Keratinocyte (primary cell): ENCODE measurements at places on chromosomes 4 and X. TPM values are rescaled to one million over a fixed set of nuclear protein-coding genes. Genes with fewer than 3 reads are reported as not detected.

DNA sequence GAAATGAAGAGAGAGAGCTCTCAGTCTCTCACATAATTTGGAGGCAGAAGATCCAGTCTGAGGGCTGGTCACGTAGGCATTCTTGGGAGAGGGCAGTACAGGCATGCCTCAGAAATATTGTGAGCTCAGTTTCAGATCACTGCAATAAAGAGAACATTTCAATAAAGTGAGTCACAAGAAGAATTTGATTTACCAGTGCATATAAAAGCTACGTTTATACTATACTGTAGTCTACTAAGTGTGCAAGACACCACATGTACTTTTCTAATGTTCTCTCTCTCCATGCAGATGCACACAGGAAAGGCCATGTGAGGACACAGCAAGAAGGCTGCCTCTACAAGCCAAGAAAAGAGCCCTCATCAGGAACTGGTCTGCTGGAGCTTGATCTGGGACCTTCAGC, 583.5 kb upstream of the FAT1 start:
- peak; percentile 68 for DNase-seq

DNA sequence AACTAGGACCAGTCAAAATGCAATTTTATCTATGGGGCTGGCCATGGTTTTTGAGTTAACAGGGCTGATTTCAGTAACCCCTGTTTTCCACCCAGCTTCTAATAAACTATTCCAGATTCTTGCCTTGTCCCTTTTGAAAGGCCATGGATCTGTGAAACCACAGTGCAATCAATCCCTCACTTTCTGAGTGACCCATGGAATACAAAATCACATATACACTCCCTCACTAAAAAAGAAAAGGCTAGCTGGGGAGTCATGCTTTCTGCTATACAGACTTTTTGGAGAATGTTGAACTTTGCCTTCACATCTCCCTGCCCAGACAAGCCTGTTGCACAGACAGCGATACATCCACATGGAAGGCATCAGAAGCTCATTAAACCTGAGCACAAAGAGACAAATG, 47.9 kb downstream of the MAD2L1 start:
- DNase-seq = no peak

GRCh38 chrX:4994855-4995254, 1233.8 kb downstream of the NLGN4X start:
- no peak for DNase-seq

- DNase-seq = no peak
Measured at GRCh38 chr4:26375551-26375950, 54.7 kb downstream of the RBPJ start.

- DNase-seq = no peak
Measured at GRCh38 chr4:128461291-128462102, 173.9 kb upstream of the PGRMC2 start.

DNA sequence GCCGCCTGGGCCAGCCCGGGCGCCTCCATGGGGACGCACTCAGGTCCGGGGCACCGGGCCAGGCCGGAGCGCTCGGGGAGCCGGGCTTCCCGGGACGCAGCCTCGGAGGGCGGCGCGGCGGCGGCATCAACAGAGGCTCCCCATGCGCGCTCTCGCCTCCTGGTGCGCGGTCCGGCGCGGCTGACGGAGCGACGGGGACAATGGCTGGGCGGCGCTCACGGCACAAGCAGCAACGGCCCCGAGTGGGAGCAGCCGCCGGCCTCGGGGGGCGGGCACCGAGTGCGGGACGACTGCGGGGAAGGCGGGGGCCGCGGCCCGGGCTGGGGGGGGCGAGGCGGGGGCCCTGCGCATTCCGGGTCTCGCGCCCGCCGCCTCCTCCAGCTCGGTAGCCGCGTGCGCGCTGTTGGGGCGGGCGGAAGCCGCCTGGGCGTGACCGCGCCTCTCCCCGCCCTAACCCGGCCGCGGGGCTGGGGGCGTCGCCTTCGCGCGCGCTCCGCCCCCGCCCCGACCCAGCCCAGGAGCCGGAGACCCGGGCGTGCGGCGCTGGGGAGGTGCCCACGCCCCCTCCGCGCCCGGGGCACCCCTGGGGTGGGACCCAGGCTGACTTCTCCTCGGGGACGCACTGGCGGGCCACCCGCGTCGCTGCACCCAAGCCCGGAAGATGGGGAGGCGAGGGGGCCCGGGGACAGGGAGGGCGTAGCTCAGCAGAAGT, at the start of gene PRKX:
Gene PRKX, minus strand, starts transcription at position 425 of the 712 bp plus-strand sequence. Its CDS starts 396 bp downstream, at position 29.
- no peak for DNase-seq

DNA sequence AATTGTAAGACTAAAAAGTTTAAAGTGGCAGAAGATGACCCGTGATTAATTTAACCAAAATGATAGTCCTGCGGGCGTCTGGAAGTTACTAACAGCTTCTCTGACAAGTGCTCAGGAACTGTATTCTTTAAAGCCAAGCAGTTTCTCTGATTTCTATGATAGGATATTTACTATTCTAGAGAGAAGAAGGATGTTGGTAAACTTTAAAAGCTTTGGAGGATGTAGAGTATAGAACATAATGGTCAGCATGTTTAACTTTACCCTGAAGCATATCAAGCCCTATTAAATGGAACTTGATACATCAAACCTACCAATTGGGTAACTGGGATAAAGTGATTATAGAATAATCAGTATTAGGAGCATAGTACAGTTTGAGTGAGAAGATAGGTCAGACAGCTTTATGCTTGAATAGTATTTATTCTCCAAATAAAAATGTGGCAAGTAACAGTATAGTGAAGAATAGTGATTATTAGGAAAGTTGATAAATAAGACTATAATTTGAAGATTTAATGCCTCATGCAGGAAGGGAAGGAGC, 1.8 kb downstream of the STIM2 start:
- no peak for DNase-seq

DNA sequence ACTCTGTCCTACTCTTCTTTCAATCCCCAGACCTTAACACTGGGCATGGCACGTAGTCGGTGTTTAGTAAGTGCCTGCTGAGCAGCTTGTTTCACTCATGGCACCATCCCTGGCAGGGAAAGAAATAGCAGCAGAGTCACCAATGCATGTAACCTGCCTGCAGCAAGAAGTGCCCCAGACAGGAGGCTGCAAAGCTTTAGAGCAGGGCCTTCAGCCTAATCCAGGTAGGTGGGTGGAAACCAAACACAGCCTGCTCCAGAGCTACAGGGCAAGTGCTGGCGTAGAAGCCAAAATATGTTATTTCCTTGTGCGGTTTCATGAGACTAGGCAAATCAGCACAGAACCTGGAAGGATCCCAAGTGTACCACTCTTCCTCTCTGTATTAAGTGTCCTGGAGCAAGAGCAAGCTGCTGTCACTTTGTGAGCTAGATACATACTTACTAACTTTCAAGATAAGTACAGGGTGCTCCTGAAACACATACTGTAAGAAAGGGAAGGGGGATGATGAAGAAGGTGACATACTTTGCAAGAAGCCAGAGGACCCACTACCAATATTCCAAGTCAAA, 5.5 kb downstream of the PROM1 start:
- DNase-seq = no peak

The STPG2 gene
- polyA plus RNA-seq = 0.07 TPM in 1 of 3 replicates, not detected in the others

The CT47B1 gene
- not detected in 3 replicates for polyA plus RNA-seq

The MBTPS2 gene
- 10.8 to 15.7 TPM (median 11.3 TPM) in 3 replicates for polyA plus RNA-seq

The DACH2 gene
- polyA plus RNA-seq = 0.02 to 0.08 TPM in 2 of 3 replicates, not detected in the other

The DRD5 gene
- not detected in 3 replicates for polyA plus RNA-seq

The PAGE1 gene
- not detected in 3 replicates for polyA plus RNA-seq
